ENCODE measurements at places on chromosomes 4 and X. TPM values are rescaled to one million over a fixed set of nuclear protein-coding genes. Genes with fewer than 3 reads are reported as not detected.

Gene WAS
- 4.8 TPM for total RNA-seq

Gene UGT2B15
- total RNA-seq: not detected

Gene CLTRN
- total RNA-seq: 1.1 TPM

Gene GAB1
- total RNA-seq: 50.7 TPM

Gene GLRB
- total RNA-seq: 1.9 TPM

Gene RNF150
- total RNA-seq: 13.1 TPM

- H3K4me1 ChIP-seq: no peaks in the 10 kb centered on the region
- no peaks in the 10 kb centered on the region for H3K36me3 ChIP-seq
- no peak overlapping the region for H3K27ac ChIP-seq
- H3K27me3 ChIP-seq: no peaks in the 10 kb centered on the region
Measured at GRCh38 chrX:44155126-44155525, 181.9 kb upstream of the NDP start.

DNA sequence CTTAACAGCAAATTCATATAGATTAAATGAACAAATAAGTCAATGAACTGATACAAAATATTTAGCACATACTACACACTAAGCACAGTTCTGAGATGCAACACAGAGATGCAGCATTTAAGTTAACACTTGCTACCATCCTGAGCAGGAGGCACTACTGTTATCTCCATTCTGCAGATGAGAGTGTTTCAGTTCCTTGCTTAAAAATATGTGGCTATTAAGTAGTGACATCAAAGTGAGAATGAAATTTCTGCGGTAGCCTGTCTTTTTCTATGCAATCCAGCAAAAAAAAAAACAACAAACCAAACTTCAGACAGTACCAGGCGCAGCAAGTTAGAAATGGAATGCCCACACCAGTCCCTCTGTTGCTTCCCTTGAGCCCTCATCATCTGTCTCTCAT lies 90.8 kb downstream of the SHISA3 start:
- H3K27ac ChIP-seq: no peak overlapping the region
- H3K27me3 ChIP-seq: no peaks in the 10 kb centered on the region
- H3K4me1 ChIP-seq: peaks cover 4% of the 10 kb centered on the region
- H3K36me3 ChIP-seq: no peaks in the 10 kb centered on the region
- no peak overlapping the region for H3K4me3 ChIP-seq

DNA sequence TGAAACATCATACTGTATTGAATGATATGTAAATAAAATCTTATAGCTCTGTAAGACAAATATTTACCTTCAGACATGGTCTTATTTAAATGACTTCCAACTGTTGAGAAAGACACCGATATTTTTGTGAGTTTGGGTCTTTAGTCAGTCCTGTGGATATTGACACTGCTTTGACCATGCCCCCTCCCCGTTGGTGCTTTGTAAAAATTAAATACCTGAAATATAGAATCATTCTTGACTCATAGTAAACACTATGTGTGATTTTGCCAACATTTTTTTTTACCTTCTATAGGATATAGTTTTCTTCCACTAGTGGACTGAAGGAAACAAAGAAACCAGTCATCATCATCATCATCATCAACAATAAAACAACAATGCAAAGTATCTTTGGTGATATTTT lies 114.3 kb upstream of the HS3ST1 start:
- H3K27ac ChIP-seq: no peak overlapping the region
- H3K4me1 ChIP-seq: no peaks in the 10 kb centered on the region
- H3K36me3 ChIP-seq: no peaks in the 10 kb centered on the region
- DNase-seq: no peak
- no peaks in the 10 kb centered on the region for H3K27me3 ChIP-seq

DNA sequence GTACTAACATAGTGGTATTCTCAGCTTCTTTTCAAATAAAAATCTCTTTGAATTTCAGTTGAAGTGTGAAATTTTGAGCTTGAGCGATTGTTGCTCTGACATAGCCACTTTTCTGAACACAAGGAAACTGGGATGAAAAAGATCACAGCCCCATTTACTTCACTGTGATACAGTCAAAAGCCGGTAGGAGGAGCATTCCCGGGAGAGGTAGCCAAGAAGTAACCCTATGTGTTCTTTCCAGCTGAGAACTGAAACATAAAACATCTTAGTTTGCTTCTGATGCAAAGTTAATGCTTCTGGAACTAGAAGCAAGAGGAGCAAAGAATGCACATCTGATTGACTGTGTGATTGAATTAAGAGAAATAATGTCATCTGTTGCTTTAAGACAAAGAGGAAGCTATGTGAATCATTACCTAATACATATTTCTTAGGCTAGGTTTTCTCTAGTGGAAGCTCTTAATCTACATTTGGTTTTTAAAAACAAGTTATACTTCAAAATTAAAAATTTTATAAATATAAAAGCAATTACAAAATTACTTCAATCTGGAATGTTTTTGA lies 88.3 kb upstream of the UNC5C start:
- DNase-seq: no peak
- H3K4me3 ChIP-seq: no peak overlapping the region
- H3K27me3 ChIP-seq: no peaks in the 10 kb centered on the region
- no peak overlapping the region for H3K27ac ChIP-seq
- no peaks in the 10 kb centered on the region for H3K4me1 ChIP-seq
- no peaks in the 10 kb centered on the region for H3K36me3 ChIP-seq

DNA sequence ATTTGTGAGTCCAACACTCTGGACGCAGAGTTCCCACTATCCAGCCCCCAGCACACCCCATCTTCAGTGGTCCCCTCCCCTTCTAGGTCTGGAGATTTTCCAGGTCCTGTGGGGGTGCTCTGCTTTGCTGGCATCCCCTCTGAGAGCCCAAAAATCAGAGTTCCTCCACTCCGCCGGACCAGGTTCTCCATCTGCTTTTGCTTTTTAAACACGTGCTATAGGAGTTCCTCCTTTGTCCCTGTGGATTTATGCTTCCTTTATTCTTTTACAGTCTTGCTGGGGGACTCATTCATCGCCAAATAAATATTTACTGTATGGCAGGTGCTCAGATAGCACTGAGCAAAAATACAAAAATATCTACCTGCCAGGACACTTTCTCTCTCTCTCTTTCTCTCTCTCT lies 324.7 kb downstream of the STK32B start:
- H3K4me1 ChIP-seq: no peaks in the 10 kb centered on the region
- H3K4me3 ChIP-seq: no peak overlapping the region
- no peaks in the 10 kb centered on the region for H3K36me3 ChIP-seq
- H3K27ac ChIP-seq: no peak overlapping the region
